ENCODE measurements at places on chromosomes 2 and 18.

GRCh38 chr2:226137201-226137811, 662.3 kb downstream of the IRS1 start:
- DNase-seq, result no peak

DNA sequence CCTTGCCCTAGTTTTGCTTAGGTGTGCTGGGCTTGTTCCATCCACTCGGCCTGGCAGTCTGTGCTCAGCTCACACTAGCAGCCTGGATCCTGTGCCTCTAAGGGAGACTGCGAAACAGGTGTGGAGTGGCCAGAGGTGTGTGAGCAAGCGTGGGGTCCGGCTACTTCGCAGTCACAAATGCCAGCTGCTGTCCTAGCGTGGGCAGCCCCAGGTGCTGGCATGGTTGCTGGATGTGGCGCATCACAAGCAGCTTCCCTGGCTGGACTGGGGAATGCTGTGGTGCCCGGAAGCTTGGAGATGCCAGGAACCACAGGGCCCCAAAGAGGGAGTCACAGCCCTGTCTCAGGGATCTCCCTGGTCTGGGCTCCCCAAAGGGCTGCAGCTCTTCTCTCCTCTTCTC, 119.0 kb upstream of the TMEFF2 start:
- DNase-seq, result no peak

GRCh38 chr18:44741085-44741484, 60.4 kb downstream of the SETBP1 start:
- DNase-seq, result no peak

DNA sequence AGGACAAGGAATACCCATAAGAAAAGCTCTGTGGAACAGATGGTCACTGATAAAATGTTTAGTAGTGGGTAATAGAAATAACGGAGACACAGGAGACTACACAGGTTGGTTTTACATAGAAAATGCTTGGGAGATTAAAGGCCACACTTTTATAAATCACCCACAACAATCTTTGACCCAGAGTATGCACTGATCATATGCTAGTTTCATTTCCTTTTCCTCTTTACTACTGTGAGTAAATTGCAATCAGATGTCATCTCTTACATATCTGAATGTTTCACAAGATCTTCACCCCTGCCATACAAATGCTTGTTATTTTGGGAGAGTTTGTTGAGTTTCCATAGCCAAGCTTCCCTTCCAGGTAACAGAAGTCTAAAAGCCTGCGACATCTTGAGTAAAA, 978.4 kb upstream of the KLHL29 start:
- DNase-seq, result no peak

DNA sequence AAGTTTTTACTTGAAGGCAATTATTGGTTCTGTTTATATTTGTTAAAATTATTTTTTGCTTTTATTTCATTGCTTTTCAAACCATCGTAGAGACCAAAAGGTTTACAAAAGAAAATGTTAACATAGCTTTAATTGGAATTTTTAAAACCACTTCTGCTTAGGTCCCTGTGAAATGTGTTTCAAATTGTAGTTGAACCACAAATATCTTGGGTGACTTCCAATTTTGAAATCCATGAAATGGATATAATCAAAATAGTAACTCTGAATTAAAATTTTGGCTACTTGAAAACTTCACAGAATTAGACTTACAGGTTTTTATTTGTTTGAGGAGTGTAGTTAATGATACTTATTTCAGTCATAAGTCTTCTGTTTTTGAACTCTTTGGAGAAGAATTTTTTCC, 3.1 kb upstream of the SPAG16 start:
- no peak for DNase-seq

- DNase-seq, result no peak
Measured at GRCh38 chr2:145685383-145686050, 1165.6 kb upstream of the ZEB2 start.

- no peak for DNase-seq
Measured at GRCh38 chr2:11343650-11344341, 640 bp downstream of the ROCK2 start.

- DNase-seq, result no peak
Measured at GRCh38 chr18:48943333-48943732, 7.4 kb downstream of the SMAD7 start.

DNA sequence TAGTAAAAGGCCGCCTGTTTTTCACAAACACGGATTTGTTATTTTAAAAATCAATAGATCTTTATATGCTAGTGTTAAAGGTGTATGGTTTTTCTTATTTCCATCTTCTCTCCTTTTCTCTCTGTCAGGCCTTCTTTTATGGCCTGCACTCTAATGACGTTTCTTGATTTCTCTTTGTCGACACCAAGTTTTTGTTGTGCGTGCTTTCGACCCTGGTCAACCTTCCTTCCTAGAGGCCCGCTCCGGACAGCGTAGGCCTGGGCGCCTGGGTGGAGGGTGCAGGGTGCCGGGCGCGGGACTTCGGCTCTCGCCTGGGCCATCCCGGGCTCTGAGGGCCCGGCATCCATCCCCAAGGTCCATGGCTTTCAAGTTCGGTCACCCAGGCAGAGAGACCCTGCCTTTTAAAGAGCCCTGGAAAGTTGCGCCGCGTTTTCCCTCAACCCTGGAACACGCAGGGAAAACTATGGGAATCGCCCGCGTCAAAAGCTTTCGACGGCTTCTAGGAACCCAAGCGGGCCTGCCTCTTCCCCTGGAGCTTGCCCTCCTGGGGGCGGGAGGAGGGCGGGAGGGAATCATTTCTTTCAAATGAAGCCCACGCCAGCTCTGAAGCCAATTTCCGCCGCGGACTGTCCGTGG, 4.1 kb upstream of the SATB2 start:
- DNase-seq, result no peak

- DNase-seq, result no peak
Measured at GRCh38 chr2:201542291-201542690, 90.8 kb downstream of the STRADB start.

DNA sequence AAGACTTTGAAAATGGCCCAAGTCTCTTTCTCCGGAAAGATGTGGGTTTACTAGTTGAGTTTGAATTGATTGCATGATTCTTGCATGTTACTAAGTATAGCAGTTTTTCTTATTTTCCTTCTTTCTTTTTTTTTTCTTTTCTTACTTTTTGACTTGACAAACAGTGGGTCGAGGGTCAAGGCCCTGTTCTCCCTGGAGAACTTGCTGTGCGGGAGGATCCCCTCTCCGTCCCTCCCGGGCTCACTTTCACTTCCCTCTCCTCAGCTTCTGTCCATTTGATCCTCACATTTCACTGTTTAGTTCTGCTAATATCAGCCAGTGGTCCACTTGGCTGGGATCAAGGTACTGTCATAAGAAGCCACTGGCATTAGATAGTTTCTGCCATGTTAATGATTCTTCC, 767.4 kb downstream of the TDRD15 start:
- no peak for DNase-seq

- no peak for DNase-seq
Measured at GRCh38 chr2:240223631-240224030, 83.2 kb upstream of the OTOS start.

GRCh38 chr2:71880846-71881610, 266.6 kb downstream of the CYP26B1 start:
- DNase-seq, result no peak

DNA sequence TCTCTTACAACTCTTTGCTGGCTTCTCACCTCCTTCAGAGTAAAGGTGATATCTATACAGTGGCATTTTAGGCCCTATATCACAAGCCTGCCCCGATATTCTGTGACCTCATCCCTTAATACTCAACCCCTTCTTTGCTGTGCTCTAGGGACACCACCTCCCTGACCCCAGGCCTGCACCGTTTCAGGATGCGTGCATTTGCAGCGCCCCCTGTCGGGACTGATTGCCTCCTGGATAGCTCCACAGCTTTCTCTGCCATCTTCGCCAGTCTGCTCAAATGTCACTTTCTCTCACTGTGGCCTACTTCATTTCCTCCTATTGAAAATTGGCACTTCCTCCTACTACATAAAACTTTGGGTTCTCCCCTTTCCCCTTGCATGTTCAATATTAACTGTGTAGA, 289.6 kb downstream of the SOCS6 start:
- DNase-seq, result no peak

- DNase-seq, result no peak
Measured at GRCh38 chr2:62939735-62940491, 110.7 kb upstream of the OTX1 start.

DNA sequence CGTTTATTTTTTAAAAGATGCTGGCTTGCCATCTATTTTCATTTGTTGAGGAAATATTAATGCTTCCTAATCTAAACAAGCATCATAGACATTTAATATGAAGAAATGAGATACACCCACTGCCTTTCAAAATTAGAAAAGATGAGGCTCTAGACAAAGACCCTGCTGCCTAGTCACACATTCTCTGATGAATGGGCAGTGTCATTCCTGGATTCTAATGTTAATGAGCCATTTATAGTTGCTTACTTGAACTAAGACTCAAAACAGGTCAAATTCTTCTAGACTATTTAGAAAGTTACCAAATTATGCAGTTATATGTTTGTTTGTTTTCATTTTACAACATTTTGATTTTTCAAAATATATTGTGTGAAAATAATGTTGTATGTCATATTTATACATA, 237.6 kb downstream of the CDH7 start:
- DNase-seq, result no peak

- DNase-seq, result no peak
Measured at GRCh38 chr2:209424199-209424701, 403 bp downstream of the MAP2 start.

DNA sequence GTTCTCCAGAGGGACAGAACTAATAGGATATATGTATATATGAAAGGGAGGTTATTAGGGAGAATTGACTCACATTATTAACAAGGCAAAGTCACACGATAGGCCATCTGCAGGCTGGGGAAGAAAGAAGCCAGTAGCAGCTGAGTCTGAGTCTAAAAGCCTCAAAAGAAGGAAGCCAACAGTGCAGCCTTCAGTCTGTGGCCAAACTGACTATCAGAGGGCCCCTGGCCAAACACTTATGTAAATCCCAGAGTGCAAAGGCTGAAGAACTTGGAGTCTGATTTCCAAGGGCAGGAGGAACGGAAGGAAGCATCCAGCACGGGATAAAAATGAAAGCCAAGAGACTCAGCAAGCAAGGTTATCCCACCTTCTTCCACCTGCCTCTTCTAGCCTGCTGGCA, 108.0 kb upstream of the LDLRAD4 start:
- no peak for DNase-seq

DNA sequence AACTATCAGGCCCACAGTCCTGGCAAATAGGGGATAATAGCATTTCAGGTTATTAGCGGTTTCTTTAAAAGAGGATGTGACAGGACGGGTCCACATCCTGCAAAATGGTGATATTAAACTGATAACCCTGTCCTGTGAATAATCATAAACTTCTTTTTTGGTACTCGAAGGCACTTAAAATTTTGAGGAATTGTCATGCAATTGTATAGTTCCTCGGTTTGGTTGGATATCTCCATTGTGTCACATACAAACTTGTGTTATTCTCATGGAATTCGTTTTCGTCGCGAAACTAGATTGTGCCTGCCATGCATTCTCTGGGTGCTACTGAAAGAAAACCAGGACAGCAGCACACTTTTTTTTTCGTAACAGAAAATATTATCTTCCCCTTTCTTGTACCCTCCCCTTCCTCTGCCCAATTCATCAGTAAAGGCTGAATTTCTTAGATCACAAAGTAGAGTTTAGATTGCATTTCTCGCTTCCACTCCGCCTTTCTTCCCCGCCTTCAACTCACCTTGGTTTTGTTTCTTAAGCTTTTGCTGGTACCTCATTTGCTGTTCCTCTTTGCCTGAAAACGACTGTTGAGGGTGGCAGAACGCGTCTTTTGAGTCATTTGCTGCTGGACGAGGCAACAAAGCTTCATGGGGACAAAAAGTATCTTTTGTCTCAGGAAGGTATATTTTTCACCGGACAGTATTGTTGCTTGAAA, 1.3 kb downstream of the CERS6 start:
- no peak for DNase-seq

- DNase-seq, result no peak
Measured at GRCh38 chr18:25190472-25190871, 161.5 kb downstream of the ZNF521 start.

- no peak for DNase-seq
Measured at GRCh38 chr2:134269972-134270735, 16.3 kb downstream of the MGAT5 start.

GRCh38 chr2:44763275-44763782, 178.2 kb upstream of the SIX3 start:
- no peak for DNase-seq

DNA sequence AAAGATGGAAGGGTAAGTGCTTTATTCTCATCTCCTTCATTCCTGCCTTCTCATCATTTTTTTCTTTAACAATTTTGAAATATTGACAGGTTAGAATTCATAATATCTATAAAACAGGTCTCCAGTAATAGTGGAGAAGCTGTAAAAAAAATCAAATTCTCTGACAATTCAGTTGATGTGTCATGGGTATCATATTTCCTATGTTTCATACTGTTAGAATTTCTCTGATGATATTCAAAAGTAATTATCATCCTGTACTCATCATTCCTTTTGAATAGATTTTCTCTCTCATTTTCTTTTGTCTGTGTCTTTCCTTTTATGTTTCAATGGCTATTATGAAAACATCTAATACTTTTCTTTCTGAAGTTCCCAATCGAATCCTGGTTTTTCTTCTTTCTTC, 97.7 kb downstream of the CPS1 start:
- DNase-seq, result no peak

GRCh38 chr18:26667046-26667445, 118.7 kb upstream of the KCTD1 start:
- DNase-seq, result no peak

GRCh38 chr18:40821596-40822243, 1133.3 kb upstream of the PIK3C3 start:
- no peak for DNase-seq

DNA sequence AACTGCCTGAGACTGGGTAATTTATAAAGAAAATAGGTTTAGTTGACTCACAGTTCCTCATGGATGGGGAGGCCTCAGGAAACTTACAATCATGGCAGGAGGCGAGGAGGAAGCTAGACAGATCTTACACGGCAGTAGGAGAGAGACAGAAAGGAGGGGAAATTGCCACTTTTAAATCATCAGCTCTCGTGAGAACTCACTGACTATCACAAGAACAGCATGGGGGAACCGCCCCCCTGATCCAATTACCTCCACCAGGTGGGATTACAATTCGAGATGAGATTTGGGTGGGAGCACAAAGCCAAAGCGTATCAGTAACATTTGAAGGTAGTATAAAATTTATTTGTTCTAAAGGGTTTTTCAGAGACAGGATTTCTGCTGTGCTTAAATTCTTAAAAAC, 5.4 kb downstream of the GALM start:
- no peak for DNase-seq

- no peak for DNase-seq
Measured at GRCh38 chr2:133765658-133766057, 197.4 kb upstream of the NCKAP5 start.

Data from stimulated activated CD4-positive, alpha-beta T cell treated with anti-CD3 and anti-CD28 coated beads, Interleukin-12 subunit alpha, Interleukin-12 subunit beta, amount 100 ng/mL, for 24 hours (primary cell).